ENCODE measurements at places on chromosomes 12 and 14. TPM values are rescaled to one million over a fixed set of nuclear protein-coding genes. Genes with fewer than 3 reads are reported as not detected.

DNA sequence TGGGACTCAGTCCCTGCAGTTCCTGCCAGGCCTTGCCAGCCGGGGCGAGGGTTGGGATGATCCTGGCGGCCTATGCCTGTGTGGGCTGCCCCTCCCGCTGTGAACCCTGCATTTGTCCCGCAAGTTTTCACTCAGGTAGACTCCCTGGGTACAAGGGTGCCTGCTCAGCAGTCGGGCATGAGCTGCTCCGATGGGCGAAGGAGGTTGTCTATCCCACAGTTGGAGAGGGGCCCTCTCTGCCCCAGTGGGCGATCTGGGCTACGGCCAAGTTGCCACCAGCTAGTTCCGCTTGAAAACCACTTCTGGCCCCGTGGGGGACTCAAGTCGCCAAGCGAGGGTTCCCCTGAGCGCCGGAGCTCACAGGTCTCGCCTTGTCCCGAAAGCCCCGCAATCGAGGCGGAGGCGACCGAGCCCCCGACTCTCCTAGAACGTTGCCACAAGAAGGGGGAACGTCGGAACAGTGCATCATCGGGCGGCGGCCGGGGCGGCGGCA lies 365 bp upstream of the TPI1 start:
- no peak for DNase-seq

DNA sequence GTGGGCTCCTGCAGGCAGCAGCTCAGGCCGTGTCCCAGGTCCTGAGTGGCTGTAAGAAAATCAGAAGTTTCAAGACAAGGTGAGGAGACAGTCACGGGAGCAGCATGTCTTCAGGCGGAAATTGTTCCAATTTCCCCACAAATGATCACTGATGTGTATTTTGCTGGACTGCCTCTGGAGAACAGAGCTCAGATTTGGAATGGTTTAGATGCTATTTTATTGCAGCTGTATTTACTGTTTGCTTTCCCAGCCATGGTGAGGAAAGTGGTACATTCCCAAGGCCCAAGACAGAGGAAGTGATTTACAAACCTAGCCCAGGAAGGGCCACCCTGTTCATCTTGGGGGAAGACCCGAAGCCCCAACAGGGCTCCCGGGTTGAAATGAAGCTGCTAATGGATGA lies 195.6 kb downstream of the CHST11 start:
- no peak for DNase-seq

GRCh38 chr12:20429852-20430251 lies 61.5 kb downstream of the PDE3A start:
- no peak for DNase-seq

DNA sequence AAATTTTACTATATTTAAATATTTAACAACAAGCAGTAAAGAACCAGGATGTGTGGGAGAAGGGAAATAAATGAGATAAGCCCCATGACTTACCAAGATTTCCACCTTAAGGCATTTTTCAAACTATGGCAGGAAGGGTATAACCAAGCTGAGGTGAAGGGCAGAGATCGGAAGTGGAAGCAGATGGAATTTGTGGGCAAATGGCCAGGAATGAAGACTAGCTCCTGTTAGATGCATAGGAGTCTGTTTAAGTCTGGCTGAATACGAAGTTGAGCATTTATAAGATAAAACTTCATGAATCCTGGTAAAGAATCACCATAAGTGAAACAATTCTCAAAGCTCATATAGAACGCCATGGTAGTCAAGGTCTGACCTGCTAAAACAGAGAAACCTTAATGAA lies 163.5 kb downstream of the DIO2 start:
- no peak for DNase-seq

- DNase-seq: no peak
Observed at GRCh38 chr14:59776468-59776867, 94.1 kb downstream of the RTN1 start.

MANSC1 gene
- polyA plus RNA-seq: 35.4 TPM

Data from left renal pelvis (tissue), 4 donors.